ENCODE measurements at places on chromosomes 11 and 22.

DNA sequence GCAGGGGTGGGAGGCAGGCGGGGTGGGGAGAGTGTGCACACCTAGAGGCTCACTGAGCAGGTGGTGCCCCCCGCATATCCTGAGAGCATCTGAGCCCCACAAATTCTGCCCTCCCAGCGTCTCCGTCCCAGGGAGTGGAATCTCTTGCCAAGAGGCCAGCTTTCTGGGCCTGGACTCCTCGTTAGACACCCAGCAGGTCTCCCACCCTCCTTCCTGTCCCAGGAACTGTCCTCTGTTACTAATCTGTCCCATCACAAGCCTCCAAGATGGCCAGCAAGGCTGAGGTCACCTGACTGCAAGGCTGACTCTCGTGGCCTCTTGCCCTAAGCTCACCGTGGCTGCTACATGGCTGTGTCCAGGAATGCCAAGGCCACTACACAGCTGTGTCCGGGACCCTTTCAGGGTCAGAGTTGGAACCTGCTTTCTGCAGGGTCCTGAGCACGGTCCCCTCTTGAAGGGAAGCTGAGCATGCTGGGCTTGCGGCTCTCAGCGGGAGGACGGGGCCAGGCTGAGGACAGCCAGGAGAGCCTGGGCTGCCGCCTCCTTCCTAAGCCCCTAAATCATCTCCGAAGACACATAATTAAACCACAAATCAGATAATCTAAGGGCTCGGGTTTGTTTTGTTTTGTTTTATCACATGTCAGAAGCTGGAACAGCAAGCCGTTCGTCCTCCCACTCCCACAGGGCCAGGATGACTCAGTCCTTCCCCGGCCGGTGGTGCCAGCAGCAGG lies 1327.3 kb downstream of the TBC1D22A start:
- DNase-seq: no peak

GRCh38 chr11:86848132-86848531 lies 47.8 kb downstream of the PRSS23 start:
- DNase-seq: no peak

DNA sequence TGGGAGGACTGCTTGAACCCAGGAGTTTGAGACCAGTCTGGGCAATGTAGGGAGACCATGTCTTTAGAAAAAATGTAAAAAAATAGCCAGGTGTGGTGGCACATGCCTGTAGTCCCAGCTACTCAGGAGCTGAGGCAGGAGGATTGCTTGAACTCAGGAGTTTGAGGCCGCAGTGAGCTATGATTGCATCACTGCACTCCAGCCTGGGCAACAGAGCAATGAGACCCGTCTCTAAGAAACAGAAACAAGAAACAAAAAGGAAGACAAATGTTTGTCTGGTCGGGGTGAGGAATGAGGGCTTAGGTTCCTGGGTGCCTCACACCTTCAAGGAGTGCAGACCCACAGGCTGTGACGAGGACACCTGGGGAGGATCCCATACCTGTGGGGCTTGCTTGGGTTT lies 191.9 kb downstream of the CEP164 start:
- no peak for DNase-seq

DNA sequence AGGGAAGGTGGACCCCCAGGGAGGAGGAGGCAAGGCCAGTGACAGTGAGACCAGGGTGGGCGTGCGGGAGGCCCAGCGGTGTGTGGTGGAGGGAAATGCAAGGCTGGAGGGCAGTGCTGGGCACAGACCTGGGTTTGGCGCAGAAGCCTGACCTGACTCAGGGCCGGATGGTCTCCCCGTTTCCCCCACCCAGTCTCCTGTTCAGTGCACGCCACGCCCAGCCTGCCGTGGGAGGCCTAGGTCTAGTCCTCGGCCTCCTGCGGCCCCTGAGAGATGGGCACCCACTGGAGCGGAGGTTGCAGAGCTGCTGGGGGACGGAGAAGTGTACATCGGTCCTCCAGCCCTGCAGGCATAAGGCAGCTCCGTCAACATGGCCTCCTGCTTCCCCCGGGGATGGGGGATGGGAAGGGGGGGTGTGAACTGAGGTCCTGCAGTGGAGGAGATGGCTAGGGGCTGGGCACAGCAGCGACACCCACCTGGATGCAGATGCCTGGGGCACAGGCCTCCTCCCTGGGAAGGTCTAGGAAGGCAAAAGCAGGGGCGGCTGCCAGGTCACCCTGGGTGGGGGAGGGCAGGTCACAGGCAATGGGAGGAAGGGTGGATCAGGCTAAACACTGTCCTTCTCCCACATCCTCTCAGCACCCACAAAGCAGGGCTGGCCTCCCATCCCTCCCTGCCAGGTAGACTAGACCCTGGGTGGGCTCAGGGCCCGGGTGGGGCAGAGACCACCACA lies 15.9 kb downstream of the IL17REL start:
- no peak for DNase-seq
